HFF-Myc (cell line): ENCODE measurements at places on chromosomes 4 and X.

- DNase-seq: no peak
These were observed 348.2 kb downstream of the SPRY1 start for GRCh38 chr4:123744664-123745290.

GRCh38 chrX:138794246-138794645, 82.7 kb upstream of the FGF13 start:
- no peak for DNase-seq

DNA sequence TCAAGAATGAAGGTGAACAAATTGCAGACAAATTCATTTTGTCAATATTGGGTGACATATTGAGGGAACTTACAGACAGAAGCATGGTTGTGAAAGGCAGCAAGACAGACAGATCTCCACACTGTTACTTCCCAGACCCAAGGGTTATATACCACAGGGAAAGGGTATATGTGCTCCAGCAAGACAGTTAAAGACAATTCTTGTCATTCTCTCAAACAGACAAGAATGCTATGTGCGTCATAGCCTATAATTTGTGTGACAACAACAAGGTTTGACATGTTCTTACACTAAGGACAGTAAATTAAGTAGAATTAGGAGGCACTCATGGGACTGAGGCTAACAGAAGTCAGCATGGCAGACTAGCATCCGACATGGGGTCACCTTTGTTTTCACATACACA, 214.3 kb downstream of the INPP4B start:
- DNase-seq: no peak

DNA sequence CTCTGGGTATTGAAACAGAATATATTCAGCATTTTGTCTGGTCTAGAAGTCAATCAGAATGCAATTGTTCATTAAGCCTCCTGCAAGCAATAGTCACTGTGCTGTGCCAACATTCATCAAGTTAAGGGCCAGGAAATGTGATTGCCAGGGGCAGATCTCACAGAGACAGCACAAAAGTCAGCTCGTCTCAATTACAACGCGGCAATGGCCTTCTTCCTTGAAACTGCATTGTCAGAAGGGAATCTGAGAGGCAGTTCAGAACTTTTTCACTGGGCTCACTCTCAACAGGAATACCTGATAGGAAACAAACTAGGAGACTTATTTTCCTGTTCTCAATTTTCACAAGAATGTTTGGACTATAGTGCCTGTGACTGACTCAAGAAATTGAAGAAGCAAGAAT, 131.1 kb upstream of the NR3C2 start:
- DNase-seq: no peak

DNA sequence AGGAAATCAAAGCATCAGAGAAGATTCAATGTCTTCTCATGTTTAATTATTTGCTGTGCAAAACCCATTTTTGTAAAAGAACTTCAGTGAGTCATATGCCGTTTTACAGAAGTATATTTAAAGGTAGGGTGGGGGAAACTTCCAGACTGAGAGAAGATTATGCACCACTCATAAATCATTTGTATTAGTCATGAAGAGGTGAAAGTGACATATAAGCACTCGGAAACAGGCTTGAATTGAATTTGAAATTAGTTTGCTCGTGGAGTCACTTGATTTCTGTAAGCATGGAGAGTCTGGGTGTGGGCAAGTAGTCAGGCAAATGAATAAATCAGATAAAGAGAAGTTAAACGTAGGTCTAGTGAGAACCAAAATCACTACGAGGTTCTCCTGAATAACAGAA, 335.1 kb downstream of the ANK2 start:
- DNase-seq: peak; percentile 36
